ENCODE measurements at places on chromosomes 5 and 9.
A peak's percentile ranks its signal among the peaks of the same experiment; 100 is the strongest.

- H3K36me3 ChIP-seq = no peaks in the 10 kb centered on the region
- H3K27ac ChIP-seq = no peak overlapping the region
- H3K4me3 ChIP-seq = no peak overlapping the region
- H3K4me1 ChIP-seq = peaks cover 6% of the 10 kb centered on the region
These were observed 86.5 kb downstream of the ANKRD55 start for GRCh38 chr5:56146674-56147073.

DNA sequence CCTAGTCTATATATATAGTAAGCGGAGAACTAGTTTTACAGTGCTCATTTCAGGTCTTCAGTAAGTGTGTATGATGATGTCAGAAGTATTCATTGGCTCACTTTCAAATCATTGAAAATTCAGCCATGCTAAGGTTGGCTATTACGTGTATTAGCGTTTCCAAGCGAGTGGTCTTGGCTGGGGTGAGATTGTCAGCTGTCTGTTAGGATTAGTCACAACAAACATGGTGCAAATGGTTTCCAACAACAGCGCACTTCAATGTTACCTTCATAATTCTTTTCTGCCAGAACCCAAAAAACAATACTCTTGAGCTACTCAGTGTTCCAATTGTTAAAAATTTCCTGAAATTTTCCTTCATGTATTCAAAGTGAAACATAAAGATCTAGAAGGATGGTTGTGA, 283.0 kb downstream of the AOPEP start:
- H3K4me3 ChIP-seq = no peak overlapping the region
- no peaks in the 10 kb centered on the region for H3K27me3 ChIP-seq

DNA sequence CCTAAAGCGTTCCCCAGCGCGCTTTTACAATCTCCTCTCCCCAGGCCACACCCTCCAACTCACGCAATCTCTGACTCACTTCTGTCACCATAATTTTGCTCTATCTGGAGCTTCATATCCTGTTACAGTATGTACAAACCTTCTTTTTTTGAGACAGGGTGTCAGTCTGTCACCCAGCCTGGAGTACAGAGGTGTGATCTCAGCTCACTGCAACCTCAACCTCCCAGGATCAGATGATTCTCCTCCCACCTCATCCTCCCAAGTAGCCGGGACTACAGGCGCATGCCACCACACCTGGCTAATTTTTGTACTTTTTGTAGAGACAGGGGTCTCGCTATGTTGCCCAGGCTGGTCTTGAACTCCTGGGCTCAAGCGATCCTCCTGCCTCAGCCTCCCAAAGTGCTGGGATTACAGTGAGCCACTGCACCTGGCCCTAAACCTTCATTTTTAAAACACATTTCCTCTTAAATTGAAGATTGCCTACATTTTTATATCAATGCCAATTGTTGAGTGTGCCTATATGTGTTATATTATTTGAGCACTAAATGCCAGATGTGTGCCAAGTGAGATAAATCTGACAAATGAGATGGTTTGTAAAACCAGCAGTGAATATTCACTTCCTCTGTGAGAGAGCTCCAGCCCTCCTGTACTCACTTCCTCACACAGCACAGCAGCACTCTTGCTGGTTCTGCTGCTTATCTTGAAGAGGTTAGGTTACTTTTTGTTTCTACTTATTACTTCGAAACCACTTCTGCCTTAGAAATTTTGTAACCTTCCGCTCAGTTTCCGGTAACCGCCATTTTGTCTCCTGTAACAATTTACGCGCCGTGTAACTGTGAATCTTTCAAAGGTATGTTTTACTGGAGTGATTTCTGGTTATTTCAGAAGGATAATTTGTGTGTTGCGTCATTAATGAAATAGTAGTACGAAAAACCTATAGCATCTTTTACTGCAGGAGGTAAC, 57.9 kb downstream of the DOCK8 start:
- peak; percentile 76 for DNase-seq
- H3K27ac ChIP-seq = no peak overlapping the region
- peaks cover 10% of the 10 kb centered on the region for H3K36me3 ChIP-seq
- peaks cover 32% of the 10 kb centered on the region for H3K4me1 ChIP-seq

- H3K27me3 ChIP-seq = peaks cover 29% of the 10 kb centered on the region
- peak overlapping the region; percentile 85 for H3K4me3 ChIP-seq
- peaks cover 3% of the 10 kb centered on the region for H3K4me1 ChIP-seq
- no peak overlapping the region for H3K27ac ChIP-seq
- no peak for DNase-seq
These were observed 545 bp upstream of the CTSV start for GRCh38 chr9:97039514-97039860.

DNA sequence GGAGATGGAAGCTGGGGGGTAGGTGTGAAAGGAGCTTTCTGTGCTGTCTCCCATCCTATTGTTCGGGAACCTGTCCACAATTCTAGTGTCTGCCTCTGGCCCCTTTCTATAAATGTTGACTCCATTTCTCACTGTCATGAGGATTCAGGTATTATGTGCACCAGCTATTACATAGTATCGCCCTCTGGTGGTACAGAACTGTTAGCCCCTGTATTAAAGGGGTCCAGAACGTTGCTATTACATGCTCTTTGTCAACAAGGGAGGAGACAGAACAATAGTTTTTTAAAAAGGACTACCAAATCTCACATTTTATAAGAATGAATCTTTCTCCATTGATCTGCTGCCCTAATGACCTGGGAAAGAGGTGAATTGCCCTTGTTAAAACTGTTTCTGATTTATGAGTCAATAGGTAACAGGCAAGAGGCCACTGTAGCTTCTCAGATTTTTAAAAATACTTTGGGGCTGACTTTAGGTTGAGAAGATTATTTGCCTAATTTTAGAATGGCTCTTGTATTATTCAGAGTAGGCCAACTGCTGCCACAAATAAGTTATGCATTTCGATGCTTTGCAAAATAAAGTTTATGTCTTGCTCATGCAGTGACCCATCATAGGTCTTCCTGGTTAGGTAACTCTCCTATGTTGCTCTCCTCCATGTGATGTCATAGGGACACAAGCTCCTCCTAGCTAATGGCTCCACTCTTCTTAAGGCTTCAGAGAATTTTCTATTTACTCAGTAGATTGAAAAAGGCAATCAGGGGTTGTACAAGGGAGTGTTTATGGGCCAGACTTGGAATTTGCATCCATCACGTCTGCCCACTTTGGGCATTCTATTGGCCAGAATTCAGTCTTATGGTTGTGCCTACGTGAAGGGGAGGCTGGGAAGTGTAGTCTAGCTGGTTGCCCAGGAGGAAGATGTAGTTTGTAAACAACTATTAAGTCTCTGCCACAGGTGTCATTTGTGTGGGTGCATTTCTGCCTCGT, 20.8 kb downstream of the DCANP1 start:
- H3K27ac ChIP-seq = no peak overlapping the region
- peaks cover 4% of the 10 kb centered on the region for H3K36me3 ChIP-seq
- peaks cover 27% of the 10 kb centered on the region for H3K27me3 ChIP-seq

GRCh38 chr5:135986401-135986800, 31.6 kb upstream of the LECT2 start:
- no peak for DNase-seq
- H3K27ac ChIP-seq = no peak overlapping the region
- no peaks in the 10 kb centered on the region for H3K36me3 ChIP-seq
- H3K4me3 ChIP-seq = no peak overlapping the region

DNA sequence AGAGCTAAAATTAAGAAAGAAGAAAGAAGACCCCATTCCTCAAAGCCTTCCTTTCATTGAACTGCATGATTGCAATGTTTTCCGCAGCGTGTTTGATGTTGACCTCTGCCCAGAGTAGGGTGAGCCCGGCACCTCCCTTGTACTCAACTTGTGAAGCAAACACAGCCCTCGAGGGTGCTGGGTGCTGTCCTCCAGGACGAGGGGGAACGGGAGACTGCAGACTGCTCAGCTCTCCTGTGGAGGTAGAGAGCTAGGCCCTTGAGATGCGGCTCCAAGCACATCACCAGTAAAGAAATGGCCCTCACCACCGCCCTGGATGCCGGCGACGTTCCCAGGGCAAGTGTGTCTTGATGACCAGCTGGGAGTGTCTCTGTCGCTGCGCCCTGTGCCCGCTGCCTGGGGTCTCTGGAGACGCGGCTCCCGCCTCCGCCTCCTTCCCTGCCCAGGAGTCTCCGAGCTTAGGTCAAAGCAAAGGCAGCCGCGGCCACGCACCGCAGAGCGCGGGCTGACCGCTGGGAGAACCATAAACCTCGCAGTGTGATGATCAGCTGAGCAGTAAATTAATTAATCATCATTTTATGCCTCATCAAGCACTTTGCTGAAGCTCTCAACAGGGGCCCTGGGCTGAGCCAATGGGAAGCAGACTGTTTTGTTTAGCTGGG, 108.7 kb downstream of the IRX2 start:
- no peaks in the 10 kb centered on the region for H3K36me3 ChIP-seq
- DNase-seq = no peak
- no peaks in the 10 kb centered on the region for H3K4me1 ChIP-seq
- H3K27ac ChIP-seq = no peak overlapping the region

- H3K4me1 ChIP-seq = peaks cover 3% of the 10 kb centered on the region
- H3K27ac ChIP-seq = no peak overlapping the region
- H3K27me3 ChIP-seq = no peaks in the 10 kb centered on the region
- H3K4me3 ChIP-seq = no peak overlapping the region
These were observed 515.6 kb upstream of the ST8SIA4 start for GRCh38 chr5:101418713-101419118.

DNA sequence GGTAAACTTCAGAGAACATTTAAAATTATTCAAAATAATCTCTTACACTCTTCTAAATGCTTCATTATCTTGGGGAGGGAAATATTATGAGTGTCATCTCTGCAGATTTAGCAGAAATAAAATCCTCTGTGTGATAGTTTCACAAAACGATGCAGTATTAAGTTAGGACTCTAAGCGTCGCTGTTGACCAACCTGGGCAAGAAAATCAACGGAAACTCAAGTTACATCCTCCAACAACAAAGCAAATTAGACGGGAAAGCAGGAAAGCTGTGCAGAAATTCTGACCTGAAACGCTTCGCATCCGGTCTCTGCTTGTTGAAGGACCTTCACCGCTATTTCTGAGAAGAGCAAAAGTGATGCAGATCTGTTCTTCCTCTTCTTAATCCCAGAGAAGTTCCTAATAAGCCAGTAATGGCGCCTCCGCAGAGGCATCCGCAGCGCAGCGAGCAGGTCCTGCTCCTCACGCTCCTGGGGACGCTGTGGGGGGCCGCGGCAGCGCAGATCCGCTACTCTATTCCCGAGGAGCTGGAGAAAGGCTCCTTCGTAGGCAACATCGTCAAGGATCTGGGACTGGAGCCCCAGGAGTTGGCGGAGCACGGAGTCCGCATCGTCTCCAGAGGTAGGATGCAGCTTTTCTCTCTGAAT, at the start of gene PCDHGA6:
PCDHGA6 (plus strand) TSS at position 219 of the 645 bp plus-strand sequence; CDS start at position 412, 193 bp downstream.
- no peak within 1 kb of the TSS for H3K27ac ChIP-seq
- H3K36me3 ChIP-seq = peaks cover 5% of the 10 kb centered on the region
- no peak for DNase-seq
- H3K4me3 ChIP-seq = peak within 1 kb of the TSS; percentile 24
- peaks cover 2% of the 10 kb centered on the region for H3K4me1 ChIP-seq

DNA sequence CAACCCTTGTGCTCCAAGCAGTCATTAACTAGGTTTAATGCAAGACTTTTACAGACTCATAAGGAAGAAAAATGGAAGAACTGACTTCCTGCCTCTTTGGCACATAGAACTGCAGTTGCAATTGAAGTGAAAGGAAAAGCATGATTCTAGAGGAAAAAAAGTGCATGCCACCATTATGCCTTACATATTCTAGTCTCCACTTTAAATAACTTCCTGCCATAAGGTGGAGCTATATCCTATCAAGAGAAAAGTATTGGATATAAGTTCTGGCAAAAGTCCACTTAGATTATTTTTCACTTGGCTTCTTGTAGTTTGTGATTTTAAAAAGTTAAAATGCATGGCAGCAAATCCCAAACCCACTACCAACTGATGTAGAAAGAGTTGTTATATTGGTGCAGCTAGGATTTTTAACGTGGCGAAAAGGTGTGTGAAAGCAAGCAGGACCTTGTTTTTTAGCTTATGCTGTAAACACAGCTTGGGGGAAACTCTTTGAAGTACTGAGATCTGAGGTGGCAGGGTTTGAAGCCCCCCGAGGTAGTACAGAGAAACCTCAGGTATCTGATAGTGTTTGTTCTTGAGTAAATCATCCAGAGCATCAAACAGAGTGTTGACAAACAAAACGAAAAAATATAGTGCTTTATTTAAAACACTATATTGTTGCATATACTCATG, 117.9 kb downstream of the ANXA1 start:
- H3K36me3 ChIP-seq = no peaks in the 10 kb centered on the region
- H3K4me1 ChIP-seq = no peaks in the 10 kb centered on the region
- H3K27ac ChIP-seq = no peak overlapping the region
- H3K4me3 ChIP-seq = no peak overlapping the region
- no peak for DNase-seq

GRCh38 chr9:90996154-90997065, 194.8 kb downstream of the SYK start:
- H3K36me3 ChIP-seq = no peaks in the 10 kb centered on the region
- no peak for DNase-seq
- H3K27me3 ChIP-seq = peaks cover 4% of the 10 kb centered on the region
- H3K4me1 ChIP-seq = no peaks in the 10 kb centered on the region
- no peak overlapping the region for H3K4me3 ChIP-seq

GRCh38 chr9:98665501-98665900, 43.2 kb downstream of the GABBR2 start:
- H3K27ac ChIP-seq = no peak overlapping the region
- no peak overlapping the region for H3K4me3 ChIP-seq
- H3K4me1 ChIP-seq = no peaks in the 10 kb centered on the region
- DNase-seq = no peak
- H3K36me3 ChIP-seq = no peaks in the 10 kb centered on the region
- H3K27me3 ChIP-seq = peaks cover 21% of the 10 kb centered on the region

DNA sequence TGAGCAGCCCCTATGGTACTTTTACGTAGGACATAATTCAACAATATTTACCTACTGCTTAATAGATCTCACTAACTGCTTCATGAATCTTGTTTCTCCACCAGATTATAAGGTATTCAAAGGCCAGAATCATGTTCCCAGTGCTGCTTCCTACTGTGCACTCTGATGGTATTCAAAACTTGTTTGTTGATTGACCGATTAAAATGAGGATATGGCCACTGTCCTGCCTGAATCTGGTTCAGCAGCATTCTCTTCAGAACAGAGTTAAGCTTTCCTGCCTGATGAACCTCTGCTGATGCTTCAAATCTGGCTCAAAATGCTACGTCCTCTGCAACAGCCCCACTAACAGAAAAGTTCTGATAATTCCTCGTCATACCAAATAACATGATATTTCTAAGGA, 150.7 kb upstream of the ZNF462 start:
- H3K27ac ChIP-seq = no peak overlapping the region
- no peaks in the 10 kb centered on the region for H3K36me3 ChIP-seq
- H3K27me3 ChIP-seq = no peaks in the 10 kb centered on the region
- DNase-seq = no peak
